Activated T-cell treated with anti-CD3 and anti-CD28 coated beads for 1 hour (primary cell): ENCODE measurements at places on chromosomes 4 and X.

GRCh38 chr4:153448003-153448731 is 18.0 kb upstream of the TMEM131L start:
- DNase-seq: no peak

DNA sequence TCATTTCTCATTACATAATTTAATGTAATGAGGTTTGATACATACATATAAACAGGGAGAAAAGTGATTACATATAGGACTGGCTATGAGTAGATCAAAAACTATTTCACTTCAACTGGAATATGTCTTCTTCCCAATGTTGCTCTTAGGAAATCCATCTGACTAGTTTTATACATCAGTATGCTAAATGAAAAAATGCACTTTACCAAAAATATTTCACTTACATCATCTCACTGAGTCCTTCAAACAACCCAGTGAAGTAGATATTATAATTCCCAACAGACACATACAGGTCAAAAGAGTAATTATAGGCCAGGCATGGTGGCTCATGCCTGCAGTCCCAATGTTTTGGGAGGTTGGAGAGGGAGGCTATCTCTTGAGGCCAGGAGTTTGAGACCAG is 215.9 kb downstream of the MID1 start:
- no peak for DNase-seq

- no peak for DNase-seq
Measured at GRCh38 chr4:147340111-147340510, 140.8 kb upstream of the EDNRA start.

DNA sequence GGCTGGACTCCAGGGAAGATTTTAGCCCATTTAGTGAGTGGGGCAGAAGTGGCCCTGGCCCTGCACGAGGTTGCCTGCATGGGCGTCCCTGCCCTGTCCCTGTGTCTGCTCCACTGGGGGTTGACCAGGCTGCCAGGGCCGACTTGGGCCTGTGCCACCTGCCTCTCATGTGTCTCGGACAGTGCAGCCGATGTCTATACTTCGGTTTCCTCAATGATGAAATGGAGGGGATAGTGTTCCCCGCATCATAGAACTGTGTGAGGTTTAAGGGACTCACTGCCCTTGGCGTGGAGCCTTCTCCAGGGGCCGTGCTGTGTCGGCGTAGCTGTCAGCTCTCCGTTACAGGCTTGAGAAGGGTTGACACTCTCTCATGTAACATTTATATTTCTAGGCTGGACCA is 27.0 kb upstream of the MSANTD1 start:
- no peak for DNase-seq

- no peak for DNase-seq
Measured at GRCh38 chrX:123830309-123830708, 29.5 kb upstream of the XIAP start.

- no peak for DNase-seq
Measured at GRCh38 chr4:181345931-181346330, 897.3 kb upstream of the TENM3 start.

GRCh38 chr4:149234798-149235197 is 580.8 kb downstream of the IQCM start:
- DNase-seq: no peak

DNA sequence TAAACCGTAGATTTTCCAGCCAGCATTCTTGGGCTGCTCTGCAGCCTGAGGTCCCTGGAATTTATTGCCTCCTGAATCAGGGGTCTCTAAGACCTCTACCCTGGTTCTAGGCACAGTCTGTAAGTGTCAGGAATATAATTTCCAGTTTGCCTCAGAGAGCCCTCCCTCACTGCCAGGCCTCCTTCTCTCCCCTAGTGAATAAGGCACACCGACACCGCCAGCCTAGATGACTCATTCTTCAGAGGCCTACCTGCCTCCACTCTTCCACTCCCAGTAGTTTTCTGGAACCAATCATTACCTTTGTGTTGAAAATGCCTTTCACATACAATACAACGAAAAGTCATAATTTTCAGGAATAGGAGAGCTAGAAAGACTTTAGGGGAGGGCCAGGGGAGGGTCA is 50.3 kb upstream of the ARHGEF9 start:
- no peak for DNase-seq

- no peak for DNase-seq
Measured at GRCh38 chr4:169114341-169114974, 104.4 kb upstream of the CBR4 start.
